ENCODE measurements at places on chromosomes 16 and 17.

GRCh38 chr17:76727745-76728456 lies 1.3 kb downstream of the METTL23 start:
- no peak for DNase-seq

DNA sequence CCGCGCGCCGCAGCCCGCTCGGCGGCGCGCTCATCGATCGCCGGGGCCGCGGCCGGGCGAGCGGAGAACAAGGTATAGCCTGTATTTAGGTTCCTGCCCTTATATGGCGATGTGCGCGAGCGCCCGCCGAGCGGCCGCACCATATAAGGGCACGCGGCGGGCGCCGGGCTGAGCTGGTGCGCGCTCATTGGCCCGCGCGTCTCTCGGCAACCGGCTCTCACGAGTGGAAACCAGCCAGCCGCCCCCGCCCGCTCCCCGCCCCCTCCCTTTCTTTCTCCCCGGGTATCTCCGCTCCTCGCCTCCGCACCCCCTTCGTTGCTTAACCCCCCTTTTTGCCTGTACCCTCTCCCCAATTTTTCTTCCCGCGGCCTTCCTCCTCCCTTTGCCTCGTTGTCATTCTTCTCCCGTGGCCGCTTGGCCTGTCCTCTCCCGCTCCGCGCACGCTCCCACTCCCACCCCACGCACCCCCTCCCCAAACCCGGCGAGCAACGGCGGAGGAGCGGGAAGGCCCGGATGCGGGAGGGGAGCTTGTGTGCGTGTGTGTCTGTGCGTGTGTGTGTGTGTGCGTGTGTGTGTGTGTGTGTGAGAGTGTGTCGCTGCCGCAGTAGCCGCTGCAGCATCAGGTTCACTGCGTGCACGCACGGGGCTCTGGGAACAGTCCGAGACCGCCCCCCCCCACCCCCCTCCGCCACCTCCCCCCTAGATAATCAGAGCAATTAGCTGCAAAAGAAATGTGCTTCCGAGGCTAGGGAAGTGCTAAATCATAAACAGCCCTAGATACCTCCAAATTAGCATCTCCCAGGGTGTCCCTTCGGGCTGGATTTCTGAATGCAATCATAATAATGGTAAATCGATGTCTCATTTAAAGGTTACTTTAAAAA lies 13.5 kb upstream of the CBX8 start:
- DNase-seq, result peak; percentile 89

GRCh38 chr17:61018938-61019337 lies 341.3 kb downstream of the BCAS3 start:
- DNase-seq, result no peak

GRCh38 chr16:85528528-85529387 lies 84.4 kb upstream of the GSE1 start:
- no peak for DNase-seq

GRCh38 chr17:39598047-39598481 lies 9.7 kb downstream of the NEUROD2 start:
- no peak for DNase-seq

DNA sequence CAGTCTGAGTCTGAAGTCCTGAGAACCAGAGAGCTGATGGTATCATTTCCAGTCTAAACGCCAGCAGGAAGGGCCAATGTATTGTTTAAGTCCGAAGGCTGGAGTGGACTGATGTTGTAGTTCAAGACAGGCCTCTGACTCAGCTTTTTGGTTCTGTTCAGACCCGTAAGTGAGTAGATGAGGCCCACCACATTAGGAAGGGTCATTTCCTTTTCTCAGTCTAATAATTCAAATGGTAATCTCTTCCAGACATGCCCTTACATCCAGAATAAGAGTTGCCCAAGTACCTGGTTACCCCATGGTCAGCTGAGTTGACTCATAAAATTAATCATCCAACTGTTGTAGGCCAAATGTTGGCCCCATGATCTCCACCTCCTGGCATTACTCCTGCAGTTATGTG lies 442.6 kb upstream of the HSBP1 start:
- no peak for DNase-seq

DNA sequence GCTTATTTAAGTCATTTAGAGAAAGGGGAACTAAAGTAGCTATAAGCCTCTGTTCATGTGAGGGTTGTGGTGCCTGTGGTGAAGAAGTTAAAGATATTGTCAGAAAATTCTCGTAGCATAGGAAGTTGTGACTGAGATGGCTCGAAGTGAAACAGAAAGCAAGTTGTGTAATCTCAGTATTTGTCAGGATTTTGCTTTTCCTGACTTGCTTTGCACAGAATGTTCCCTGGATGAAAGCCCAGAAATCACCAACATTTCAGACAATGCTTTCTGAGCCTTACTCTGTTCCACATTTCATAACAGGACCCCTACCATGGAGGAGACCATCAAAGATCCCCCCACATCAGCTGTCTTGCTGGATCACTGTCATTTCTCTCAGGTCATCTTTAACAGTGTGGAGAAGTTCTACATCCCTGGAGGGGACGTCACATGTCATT lies 10.6 kb downstream of the CALCOCO2 start:
- no peak for DNase-seq

DNA sequence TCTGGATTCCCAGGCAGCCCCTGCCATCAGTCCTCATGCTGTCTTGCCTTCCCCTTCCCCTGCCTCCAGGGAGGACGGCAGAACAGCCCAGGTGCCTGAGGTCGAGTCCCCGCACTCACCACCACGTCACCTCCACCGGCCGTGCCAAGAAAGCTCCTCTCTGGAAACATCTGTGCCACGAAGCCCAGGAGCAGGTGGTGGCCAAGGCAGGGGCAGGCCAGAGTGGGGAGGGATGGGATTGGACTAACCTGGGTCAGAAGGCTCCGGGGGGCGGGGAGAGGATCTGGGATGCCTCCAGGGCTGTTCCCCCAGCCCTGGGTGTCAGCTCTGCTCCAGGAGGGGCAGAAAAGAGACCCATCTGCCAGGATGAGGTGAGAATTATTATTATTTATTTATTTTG lies 7.4 kb upstream of the DPEP1 start:
- DNase-seq, result peak; percentile 89

GRCh38 chr17:60149691-60150582 lies at the start of gene CA4:
TSS of gene CA4 (plus strand) at chr17:60149973. CDS start at chr17:60150035, 62 bp downstream.
- DNase-seq, result no peak

DNA sequence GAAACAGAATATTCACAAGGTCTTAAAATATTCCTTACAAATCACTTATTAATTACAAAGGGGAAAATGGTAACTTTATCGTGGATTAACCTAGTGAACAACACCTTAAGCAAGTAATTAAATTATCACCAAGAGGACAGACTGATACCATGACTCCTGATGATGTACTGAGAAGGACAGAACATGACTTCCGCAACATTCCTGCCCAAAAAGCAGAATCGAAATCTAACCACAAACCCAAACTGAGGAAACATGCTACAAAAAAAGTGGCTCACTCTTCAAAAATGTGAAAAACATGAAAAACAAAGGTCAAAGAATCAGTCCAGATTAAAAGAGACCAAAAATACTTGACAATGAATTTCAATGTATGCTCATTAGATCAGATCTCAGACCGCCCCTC lies 151.5 kb downstream of the AATF start:
- DNase-seq, result no peak

DNA sequence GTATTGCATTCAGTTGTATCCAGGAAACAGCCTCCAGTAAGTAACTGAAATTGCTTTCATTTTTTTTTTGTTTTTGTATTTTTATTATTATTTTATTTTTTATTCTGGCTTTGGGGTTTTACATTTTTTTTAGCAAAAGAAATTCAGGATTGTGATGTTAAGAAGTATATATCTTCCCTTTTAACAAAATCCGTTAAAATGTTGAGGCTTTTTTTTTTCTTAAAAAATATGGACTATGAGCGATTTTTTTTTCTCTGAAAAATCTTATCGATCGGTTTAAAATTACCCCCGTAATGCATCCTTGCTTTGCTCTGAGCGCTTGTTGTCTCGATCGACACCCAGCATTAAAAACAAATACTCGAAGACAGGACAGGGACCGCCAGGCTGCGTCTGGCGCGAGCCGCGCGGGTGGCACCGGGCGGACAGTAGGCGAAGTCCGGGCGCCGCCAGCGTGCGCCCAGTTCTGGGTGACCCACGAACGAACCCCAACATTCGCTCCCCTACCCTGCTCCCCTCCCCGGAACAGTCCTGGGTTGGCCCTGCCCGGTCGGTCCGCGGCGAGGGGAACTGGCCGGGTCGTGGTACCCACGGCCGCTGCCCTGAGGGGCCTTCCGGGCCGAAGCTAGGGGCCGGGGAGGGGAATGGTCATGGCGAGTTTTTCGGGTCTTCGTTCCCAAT lies 482 bp downstream of the BAHCC1 start:
- DNase-seq, result no peak

- no peak for DNase-seq
Measured at GRCh38 chr17:28811651-28812090, 30.9 kb downstream of the FAM222B start.

DNA sequence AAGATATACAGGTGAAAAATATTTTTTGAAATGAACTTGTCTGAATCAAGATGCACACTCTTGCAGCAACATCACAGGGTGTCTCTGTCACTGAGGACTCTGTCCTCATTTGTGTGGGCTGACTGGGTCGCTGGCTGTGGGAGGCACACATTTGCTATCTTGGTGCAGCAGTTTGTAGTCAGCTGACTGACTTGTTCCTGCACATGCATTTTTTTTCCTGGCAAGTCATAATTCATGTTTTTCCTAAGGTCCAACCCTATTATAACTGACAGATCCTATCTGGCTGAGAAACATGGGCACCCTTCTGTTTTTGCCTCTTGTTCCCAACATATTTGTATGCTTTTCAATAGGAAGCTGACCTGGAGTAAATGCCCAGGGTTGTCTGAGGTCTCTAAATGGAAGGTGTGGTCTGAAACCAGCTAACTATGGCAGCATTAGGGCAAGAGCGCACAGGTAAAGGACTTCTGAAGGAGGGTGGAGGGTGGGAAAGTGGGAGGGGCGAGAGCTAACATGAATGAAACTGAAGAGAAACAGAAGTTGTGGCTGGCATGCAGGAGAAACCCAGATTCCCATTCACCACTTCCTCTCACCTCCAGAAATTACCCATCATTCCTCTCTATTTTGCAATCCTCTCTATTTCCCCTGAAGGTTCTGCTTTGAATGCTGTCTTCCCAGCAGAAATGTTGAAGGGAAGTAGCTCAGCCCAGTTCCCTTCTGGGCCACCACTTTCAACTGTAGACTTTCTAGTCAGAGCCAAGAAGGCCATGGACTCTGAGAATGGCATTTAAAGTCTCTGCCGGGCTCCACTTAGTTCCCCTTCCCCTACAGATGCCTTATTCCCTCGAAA lies 166.1 kb downstream of the PRKCA start:
- no peak for DNase-seq

- peak; percentile 90 for DNase-seq
Measured at GRCh38 chr16:4734730-4735535, 596 bp downstream of the DNAAF8 start.

DNA sequence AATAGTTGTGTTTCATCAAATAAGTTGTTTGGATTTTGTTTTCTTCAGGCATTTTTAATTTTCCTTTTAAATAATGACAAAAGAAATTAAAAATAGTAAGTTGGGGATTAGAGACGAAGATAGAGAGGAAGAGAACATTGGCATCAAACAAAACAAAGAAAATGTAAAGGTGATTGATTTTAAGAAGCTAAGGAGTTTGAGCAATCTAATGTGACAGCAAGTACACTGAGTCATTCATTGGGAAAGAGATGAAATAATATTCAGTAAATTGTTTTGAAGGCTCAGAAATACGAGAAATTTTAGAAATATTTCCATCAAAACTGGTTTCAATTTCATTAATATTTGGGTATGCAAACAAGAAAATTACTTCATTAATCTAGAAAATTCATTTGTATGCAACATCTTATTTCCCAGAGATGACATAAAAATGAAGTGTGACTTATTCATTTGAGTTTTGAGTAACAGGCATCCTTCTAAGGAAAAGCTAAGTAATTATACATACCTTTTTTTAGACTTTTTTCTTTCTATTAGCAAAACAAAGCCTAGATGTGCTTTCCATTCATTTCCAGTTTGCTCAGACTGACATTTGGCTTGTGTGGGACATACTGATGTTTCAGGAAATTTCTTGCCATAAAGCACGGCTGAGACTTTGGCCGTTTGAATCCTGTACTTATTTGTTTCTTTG lies 66.7 kb downstream of the COX10 start:
- no peak for DNase-seq

GRCh38 chr16:83720213-83720612 lies 87.6 kb upstream of the HSBP1 start:
- no peak for DNase-seq

DNA sequence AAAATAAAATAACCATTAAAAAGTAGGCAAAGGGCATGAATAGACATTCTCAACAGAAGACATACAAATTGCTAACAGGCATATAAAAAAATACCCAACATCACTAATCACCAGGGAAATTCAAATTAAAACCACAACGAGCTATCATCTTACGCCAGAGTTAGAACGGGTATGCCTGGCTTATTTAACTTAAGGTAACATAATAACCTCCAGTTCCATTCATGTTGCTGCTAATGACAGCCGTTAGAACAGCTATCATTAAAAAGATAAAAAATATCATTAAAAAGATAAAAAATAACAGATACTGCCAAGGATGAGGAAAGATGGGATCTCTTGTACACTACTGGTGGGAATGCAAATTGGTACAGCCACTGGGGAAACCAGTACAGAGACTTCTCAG lies 89.3 kb downstream of the GAS7 start:
- DNase-seq, result no peak

- DNase-seq, result no peak
Measured at GRCh38 chr16:2955438-2955778, 8.7 kb upstream of the KREMEN2 start.

- peak; percentile 96 for DNase-seq
Measured at GRCh38 chr17:78628547-78629435, 51.6 kb upstream of the DNAH17 start.

GRCh38 chr17:74785096-74785980 lies 9.2 kb upstream of the NAT9 start:
- DNase-seq, result no peak

DNA sequence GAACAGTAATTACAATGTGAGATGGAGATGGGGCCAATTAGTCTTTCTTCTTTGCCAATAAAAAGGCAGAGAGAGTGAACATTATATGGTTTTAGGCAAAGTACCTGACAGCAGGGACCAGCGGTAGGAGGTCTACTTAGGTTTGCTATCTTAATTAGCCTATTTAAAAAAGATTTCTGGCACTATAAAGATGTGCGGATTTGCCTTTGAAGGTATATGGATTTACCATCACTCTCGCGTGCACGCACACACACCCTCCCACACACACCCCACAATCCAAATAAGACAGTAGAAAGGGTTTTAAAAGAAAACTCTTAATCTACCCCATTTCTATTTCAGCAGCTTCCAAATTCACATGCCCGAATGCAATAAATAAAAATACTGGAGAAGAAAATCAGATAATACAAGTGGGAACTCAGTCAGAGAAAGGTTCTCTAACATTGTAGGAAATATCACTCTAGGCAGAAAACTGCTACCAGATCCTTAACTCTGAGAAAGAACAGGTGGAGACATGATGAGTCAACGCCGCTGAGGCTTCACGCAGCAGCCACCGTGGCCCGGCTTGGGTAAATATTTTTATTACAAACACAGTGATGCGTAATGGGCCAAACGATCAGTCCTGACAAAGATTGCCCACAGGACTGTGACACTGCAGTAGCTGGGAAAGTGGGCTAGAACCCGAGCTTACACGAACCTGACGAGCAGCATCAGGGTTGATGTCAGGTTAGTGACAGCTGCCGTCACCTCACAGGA lies 66.6 kb upstream of the AXIN2 start:
- DNase-seq, result peak; percentile 87

All from SJCRH30 (cell line).